Neuronal stem cell (in vitro differentiated cells): ENCODE measurements at places on chromosomes 12 and 14.

DNA sequence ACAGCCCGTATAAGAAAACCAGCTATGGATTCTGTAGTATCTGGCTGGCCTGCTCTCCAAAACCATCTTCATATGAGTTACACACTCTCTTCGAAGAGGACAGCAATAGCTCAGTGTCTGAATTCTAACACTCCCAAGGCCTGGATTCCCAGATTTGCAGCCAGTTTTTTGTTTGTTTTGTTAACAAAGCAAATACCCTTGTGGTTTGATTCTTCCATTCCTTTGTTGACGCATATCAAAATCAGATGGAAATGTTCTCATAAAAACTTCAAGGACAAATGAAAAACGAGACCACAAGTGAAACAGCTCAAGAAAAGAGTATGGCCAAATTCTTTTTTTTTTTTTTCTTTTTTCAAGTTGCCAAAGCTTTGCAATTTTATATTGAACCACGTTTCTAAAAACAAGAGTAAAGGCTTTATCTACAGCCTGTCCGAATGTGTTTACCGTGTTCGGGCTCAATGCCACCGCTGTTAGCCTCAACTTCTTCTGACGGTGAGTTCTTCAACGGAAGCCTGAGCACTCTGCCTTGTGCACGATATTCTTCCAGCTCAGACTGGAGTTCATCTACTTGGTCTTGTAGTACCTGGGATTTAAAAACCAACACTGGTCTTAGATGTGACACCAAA lies 67.5 kb downstream of the NIN start:
- DNase-seq = no peak

GRCh38 chr12:50057000-50057841 lies at the start of gene ASIC1:
ASIC1 (plus strand) TSS chr12:50057596; CDS start chr12:50058767, 1,171 bp downstream.
- peak; percentile 70 for DNase-seq

GRCh38 chr12:6791931-6792520 lies 2.7 kb downstream of the CD4 start:
- DNase-seq = no peak

DNA sequence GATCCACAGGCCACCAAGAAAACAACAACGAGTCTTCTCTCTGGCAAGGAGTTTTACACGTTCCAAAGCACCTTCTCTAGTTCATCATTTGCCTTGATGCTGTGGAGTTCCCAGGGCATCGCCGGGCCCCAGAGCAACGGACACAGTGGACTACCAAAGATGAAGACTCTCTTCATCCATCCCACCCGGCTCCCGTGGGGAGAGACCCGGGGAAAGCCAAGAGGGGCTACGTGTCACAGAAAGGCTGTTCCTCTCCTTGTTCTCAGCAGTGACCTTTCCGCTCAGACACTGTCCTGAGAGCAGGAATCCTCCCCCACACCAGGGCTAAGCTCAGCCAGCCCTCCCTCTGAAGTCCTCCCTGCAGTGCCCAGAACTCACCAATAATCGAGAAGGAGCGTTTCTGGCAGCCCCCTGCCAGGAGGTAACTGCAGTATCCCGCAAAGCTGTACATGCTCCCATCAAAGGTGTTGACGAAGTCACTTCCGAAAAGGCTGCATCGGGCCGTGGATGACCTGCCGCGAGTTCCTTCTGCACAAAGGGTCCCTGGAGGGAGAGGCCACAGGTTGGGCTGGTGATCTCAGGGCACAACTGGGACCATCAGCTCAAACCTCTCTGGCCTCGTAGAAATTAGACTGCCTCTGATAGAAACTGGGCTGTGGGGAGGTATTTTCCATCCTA lies 3.5 kb downstream of the VWF start:
- no peak for DNase-seq

DNA sequence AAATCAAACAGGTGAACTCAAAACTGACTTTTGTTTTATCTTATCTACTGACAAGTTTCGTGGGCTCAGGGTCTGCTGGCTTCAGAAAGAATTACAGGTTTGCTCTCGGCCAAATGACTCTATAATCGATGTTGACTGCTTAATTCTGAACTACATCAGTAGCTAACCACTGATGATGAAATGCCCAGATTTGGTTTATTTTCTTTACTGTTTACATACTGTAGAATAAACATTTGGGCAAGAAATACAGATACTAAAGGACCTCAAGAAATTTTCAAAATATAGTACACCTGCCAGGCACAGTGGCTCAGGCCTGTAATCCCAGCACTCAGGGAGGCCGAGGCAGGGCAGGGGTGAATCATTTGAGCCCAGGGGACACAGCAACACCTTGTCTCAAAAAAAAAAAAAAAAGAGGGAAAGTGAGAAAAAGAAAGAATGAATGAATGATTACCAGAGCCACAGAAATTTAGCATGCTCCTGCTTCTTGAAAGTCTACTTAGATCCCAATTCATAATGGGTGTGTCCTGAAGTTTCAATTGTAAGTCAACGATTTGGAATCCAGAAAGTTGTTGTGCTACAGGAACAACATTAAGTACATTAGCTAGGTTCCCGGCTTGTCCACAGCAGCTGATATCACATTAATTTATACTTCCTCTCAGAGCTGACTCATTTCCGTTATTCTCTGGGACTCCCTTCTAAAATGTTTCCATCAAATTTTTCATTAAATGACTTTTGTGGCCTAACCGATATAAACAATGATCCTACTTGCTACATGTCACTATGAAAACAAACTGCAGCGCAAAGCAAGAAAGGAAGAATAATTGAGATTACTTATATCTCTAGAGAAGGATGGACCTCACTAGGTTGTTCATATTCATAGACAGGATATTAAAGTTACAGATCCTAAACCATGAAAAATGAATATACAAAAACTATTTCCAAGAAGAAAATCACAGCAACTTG lies 134.3 kb downstream of the MED13L start:
- DNase-seq = no peak

- DNase-seq = no peak
Measured at GRCh38 chr14:99402950-99403349, 77.7 kb downstream of the SETD3 start.

GRCh38 chr12:56159482-56160192 lies 1.5 kb downstream of the MYL6 start:
- DNase-seq = no peak

GRCh38 chr12:51887476-51888315 lies at the start of gene ANKRD33:
ANKRD33 (plus strand) TSS chr12:51888103; CDS start chr12:51888187, 84 bp downstream.
- DNase-seq = no peak

GRCh38 chr12:28367993-28368392 lies 177.7 kb downstream of the CCDC91 start:
- no peak for DNase-seq

DNA sequence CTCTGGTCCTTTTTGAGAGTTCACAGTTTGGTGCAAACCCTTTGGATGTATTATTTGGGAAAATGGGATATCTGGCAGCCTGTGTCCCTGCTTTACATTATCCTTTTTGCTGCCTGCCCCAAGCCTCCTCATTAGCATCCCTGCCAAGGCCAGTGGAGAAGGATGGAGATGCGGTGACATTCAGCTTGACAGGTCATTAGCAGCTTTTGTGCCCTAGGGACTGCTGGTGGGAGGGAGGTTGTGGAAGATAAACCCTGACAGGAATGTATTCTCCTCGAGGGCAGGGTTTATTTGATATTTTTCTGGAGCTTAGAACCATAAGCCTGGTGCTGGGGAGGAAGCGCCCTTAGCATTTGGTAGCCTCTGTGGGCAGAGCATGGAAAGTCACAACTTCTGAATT lies 49.3 kb downstream of the PTPN11 start:
- no peak for DNase-seq

- no peak for DNase-seq
Measured at GRCh38 chr12:98224584-98225221, 290.7 kb upstream of the TMPO start.

- DNase-seq = no peak
Measured at GRCh38 chr12:66947119-66947518, 268.2 kb upstream of the GRIP1 start.

DNA sequence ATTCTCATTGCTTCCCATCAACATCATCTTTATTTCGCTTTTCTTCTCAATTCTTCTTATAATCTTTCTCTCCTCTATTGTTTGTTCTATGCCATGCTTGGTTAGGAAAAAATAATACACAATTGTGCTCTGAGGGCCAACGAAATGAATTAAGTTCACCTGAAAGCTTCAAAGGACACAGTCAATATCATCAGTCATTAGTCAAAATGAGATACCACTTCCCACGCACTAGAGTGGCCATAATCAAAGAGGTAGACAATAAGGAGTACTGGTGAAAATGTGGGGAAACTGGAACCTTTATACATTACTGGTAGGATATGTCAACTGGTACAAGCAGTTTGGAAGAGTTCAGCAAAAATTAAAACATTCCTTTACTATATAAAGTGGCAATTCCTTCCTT lies 91.5 kb downstream of the TMTC1 start:
- no peak for DNase-seq

DNA sequence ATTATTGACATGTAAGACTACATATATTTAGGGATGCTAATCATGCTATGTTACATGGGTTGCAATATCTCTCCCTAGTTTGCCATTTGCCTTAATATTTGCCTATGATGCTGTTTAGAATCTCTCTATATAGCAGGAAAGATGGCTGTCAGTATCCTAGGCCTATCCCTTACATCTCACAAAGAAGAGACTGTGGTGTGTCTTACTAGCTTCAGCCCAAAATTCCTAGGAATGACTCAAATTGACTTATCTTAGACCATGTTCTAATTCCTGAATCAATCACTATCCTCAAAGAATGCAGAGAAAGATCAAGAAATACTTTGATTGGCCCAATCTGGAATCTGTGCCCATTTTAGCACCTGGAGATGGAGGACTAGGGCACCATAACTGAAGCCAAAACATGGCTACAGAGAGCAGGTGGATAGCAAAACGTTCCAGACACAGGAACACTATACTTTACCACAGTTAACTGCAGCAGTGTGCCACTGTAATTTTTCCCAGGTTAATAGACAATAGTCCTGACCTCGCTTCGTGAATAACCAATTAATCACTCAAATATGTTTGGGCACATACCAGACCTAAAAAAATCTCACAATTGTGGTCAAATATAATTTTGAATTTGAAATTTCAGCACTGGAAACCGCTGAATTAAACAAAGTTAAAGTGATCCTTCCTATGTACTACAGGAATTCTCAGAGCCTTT lies 32.7 kb upstream of the GLIPR1 start:
- DNase-seq = no peak

GRCh38 chr14:50044042-50044651 lies 72.2 kb downstream of the VCPKMT start:
- DNase-seq = no peak

GRCh38 chr12:4177262-4177661 lies 96.3 kb upstream of the CCND2 start:
- DNase-seq = no peak

GRCh38 chr12:107131832-107132616 lies 38.7 kb upstream of the CRY1 start:
- DNase-seq = peak; percentile 71

- DNase-seq = no peak
Measured at GRCh38 chr12:131437706-131438492, 273.0 kb upstream of the SFSWAP start.

- DNase-seq = no peak
Measured at GRCh38 chr12:52699373-52699772, 4.0 kb downstream of the KRT77 start.

- no peak for DNase-seq
Measured at GRCh38 chr12:92912052-92912451, 17.0 kb downstream of the EEA1 start.

GRCh38 chr12:113747017-113747416 lies 219.1 kb downstream of the RBM19 start:
- DNase-seq = no peak
